Endodermal cell (in vitro differentiated cells): ENCODE measurements at places on chromosomes 1 and 21. TPM values are rescaled to one million over a fixed set of nuclear protein-coding genes. Genes with fewer than 3 reads are reported as not detected.

Gene TMEM82
- 3.2 to 4.9 TPM (median 4.7 TPM) in 3 replicates for total RNA-seq

DNA sequence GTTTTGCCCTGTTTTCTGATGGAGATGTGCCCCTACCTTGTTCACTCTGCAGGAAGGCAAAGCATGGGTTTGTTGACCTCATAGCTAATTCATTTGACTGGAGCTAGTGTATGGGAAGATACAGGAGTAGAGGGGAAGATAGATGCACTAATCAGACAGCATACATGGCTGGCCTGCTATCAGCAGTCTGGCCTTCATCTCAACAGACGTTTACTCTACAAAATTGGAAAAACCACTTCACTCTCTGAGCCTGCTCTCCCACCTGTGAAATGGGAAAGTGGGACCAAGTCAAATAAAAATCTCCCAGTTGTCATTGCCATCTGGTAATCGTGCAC lies 235.2 kb upstream of the RAB4A start:
- DNase-seq: no peak

Gene CHIA
- not detected in 3 replicates for total RNA-seq

GRCh38 chr21:18902660-18903059 lies 499.1 kb upstream of the TMPRSS15 start:
- DNase-seq: no peak

GRCh38 chr1:29200906-29201594 lies 19.4 kb upstream of the SRSF4 start:
- no peak for DNase-seq

Gene TTC39A
- 10.7 and 12.8 TPM in 2 replicates for total RNA-seq

Gene CRYAA
- not detected in 3 replicates for total RNA-seq

Gene ETV3L
- 0.26 and 0.50 TPM in 2 replicates for total RNA-seq

DNA sequence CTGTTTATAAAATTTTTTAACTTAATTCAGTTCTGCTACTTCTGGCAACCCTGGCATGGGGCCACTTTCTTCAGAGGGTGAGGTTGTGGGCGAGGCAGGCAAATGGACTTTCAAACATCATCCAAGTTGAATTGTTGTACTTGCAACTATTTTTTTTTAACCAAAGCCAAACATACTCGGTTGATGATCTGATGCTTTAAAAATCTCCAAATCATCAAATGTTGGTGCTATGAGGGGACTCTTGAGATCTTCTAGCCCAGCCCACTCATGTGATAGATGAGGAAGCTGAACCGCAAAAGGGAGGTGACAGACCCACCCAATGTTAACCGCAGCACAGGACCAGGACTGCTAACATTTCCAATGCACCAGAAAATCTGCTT lies 6.7 kb downstream of the SLC1A7 start:
- no peak for DNase-seq

Gene FMOD
- total RNA-seq: 3.9 to 6.5 TPM (median 4.8 TPM) in 3 replicates
